ENCODE measurements at places on chromosomes 11 and 22.

DNA sequence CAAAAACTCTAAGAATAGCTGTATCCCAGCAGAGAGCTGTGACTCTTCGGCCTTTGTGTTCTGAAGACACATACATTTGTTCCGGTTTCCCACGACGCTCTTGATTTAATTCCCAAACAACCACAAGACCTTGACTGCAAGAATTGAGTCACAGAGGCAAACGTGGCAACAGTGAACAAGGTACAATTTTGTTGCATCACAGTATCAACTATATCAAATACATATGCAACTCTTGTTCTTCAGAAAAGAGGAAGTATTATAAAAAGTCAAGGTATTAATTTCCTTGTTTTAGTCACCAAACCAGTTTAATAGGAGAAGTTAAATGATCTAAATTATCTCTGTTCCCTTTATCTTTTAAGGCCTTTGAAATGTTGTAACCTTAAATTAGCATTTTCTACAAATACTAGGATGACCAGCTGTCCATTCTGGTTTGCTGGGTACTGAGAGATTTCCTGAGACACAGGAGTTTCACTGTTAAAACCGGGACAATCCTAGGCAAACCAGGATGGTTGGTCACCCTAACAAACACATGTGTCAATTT, 11.1 kb downstream of the HPS5 start:
- DNase-seq, result no peak

DNA sequence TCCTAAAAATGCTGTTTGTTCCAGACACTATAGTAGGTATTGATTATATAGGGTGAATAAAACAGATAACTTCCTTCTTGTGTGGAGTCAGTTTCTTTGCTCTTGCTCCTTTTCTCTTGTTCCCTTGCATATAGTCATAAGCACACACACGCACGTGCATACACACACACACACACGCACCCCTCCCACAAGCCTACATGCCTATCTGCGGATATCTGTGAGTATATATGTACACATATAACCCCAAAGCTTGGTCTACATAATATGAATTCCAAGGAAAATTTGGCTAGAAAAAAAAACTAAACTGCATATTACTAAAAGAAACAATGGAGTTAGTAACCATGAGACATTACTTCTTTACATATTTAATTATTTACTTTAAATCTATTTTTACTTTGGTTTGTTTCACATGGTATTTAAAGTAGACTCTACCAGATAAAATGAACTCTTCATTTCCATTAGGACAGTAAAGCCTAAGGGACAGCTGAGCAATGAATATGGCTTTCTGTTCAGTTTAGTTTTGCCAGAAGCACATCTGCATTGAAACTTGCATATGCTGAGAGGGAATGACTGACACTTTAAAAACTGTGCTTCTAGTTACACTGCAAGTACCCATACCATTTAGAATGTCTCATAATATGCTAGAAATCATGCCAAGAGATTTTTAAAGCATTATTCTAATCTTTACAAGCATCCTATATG, 676.4 kb downstream of the DLG2 start:
- DNase-seq, result no peak

- no peak for DNase-seq
Observed at GRCh38 chr11:74673693-74674360, 57.4 kb downstream of the CHRDL2 start.

DNA sequence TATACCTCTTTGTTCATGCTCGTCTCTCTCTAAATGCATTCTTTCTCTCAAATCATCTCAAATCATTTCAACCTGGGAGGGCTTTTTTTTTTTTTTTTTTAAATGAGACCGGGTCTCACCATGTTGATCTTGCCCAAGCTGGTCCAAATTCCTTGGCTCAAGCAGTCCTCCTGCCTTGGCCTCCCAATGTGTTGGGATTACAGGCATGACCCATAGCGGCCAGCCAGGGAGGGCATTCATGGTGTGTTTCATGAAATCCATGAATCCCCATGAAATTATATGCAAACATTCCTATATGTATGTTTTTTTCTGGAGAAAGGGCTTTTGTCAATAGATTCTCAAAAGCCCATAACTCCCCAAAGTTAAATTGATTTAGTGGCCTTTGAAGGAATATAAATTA, 26.2 kb downstream of the ATG13 start:
- no peak for DNase-seq

- no peak for DNase-seq
Observed at GRCh38 chr11:131499199-131499598, 128.8 kb downstream of the NTM start.

- no peak for DNase-seq
Observed at GRCh38 chr22:40660730-40661129, 18.6 kb upstream of the MCHR1 start.

- no peak for DNase-seq
Observed at GRCh38 chr11:91717169-91717568, 507.4 kb upstream of the FAT3 start.

DNA sequence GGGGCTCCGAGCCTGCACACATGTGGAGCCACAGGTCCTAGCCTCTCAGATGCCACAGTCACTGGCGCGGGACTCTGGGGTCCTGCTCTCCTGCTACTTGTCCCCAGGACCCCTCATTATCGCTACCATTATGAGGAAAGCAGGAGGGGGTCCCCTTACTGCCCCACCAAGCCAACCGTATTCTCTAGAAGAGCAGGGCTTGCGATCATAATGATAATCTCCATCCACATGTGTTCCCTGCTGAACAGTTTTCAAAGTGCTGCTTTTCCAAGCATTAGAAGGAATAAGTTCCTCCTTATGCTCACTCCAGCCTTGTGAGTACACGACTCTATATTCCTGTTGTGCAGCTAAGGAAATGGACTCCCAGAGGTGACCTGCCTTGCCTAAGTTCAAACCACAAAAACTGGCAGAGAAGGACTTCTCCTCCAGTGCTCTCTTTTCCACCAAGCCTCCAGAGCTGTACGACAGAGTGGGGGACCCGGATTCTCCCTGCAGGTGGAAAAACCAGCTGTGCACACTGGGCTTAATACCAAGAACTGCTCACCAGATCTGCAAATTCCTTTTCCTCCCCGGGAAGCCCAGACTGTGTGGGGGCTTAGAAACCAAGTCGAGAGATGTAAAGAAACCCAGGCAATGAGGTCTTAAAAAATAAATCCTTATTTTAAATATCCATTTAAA, 92.8 kb upstream of the DRD2 start:
- no peak for DNase-seq
